ENCODE measurements at places on chromosomes 5 and 9.

GRCh38 chr9:20623748-20624124, 1.4 kb upstream of the MLLT3 start:
- H3K36me3 ChIP-seq, result peaks cover 5% of the 10 kb centered on the region
- no peak for DNase-seq
- H3K27ac ChIP-seq, result peak overlapping the region; percentile 80
- H3K4me1 ChIP-seq, result peaks cover 33% of the 10 kb centered on the region
- H3K27me3 ChIP-seq, result no peaks in the 10 kb centered on the region

DNA sequence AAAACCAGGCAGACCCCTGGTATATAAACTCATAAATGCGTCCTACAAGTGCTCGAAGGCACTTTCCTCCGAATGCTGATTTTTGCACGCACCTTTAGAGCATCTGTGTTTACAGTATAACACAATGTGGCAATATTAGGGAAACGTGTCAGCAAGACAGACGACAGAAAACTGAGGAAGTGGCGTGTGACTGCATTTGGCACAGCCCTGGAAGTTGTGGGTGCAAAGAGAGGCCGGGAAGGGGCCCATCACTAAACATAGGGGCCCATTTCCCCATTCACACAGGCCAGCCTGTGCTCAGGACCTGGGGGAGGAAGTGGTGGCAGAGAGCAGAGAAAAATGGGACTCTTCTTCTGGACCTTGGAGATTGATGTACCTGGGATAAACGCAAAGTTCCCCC, 48.2 kb downstream of the RASGEF1C start:
- no peak overlapping the region for H3K4me3 ChIP-seq
- no peak overlapping the region for H3K27ac ChIP-seq
- peaks cover 21% of the 10 kb centered on the region for H3K27me3 ChIP-seq
- no peaks in the 10 kb centered on the region for H3K4me1 ChIP-seq

GRCh38 chr5:15285901-15286583, 213.9 kb upstream of the FBXL7 start:
- DNase-seq, result no peak
- H3K4me3 ChIP-seq, result no peak overlapping the region
- H3K36me3 ChIP-seq, result no peaks in the 10 kb centered on the region
- H3K4me1 ChIP-seq, result peaks cover 14% of the 10 kb centered on the region
- peaks cover 4% of the 10 kb centered on the region for H3K27me3 ChIP-seq

- H3K27me3 ChIP-seq, result no peaks in the 10 kb centered on the region
- peak overlapping the region; percentile 97 for H3K27ac ChIP-seq
- peaks cover 4% of the 10 kb centered on the region for H3K36me3 ChIP-seq
- H3K4me1 ChIP-seq, result peaks cover 55% of the 10 kb centered on the region
- peak overlapping the region; percentile 95 for H3K4me3 ChIP-seq
Measured at GRCh38 chr5:159206818-159207217, 2.5 kb downstream of the RNF145 start.

- H3K4me3 ChIP-seq, result no peak overlapping the region
- DNase-seq, result no peak
- H3K27ac ChIP-seq, result no peak overlapping the region
- no peaks in the 10 kb centered on the region for H3K36me3 ChIP-seq
- no peaks in the 10 kb centered on the region for H3K4me1 ChIP-seq
Measured at GRCh38 chr9:3401221-3401954, 124.4 kb downstream of the RFX3 start.

DNA sequence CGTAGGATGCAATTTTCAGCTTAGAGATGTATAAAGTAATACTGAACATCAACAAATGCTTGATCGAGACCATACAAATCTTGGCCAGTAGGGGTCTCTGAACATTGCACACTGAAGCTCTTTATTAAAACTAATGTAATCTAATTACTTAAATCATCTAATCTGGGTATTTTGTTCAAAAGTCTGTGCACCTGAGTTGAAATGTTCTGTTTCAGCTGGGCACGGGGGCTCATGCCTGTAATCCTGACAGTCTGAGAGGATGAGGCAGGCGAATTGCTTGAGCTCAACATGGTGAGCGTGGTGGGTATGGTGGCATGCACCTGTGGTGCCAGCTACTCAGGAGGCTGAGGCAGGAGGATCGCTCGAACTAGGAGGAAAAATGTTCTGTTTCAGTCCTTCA, 41.0 kb downstream of the ESM1 start:
- no peak overlapping the region for H3K27ac ChIP-seq
- no peak overlapping the region for H3K4me3 ChIP-seq
- DNase-seq, result no peak

- no peaks in the 10 kb centered on the region for H3K27me3 ChIP-seq
- no peak for DNase-seq
- H3K36me3 ChIP-seq, result peaks cover 17% of the 10 kb centered on the region
- peak overlapping the region; percentile 4 for H3K27ac ChIP-seq
- H3K4me1 ChIP-seq, result peaks cover 11% of the 10 kb centered on the region
- no peak overlapping the region for H3K4me3 ChIP-seq
Measured at GRCh38 chr5:116320486-116320885, 235.7 kb downstream of the COMMD10 start.

GRCh38 chr5:157026789-157027424, 32.0 kb downstream of the HAVCR1 start:
- no peak overlapping the region for H3K27ac ChIP-seq
- no peak for DNase-seq
- H3K36me3 ChIP-seq, result no peaks in the 10 kb centered on the region
- peaks cover 4% of the 10 kb centered on the region for H3K27me3 ChIP-seq
- H3K4me1 ChIP-seq, result no peaks in the 10 kb centered on the region
- no peak overlapping the region for H3K4me3 ChIP-seq

DNA sequence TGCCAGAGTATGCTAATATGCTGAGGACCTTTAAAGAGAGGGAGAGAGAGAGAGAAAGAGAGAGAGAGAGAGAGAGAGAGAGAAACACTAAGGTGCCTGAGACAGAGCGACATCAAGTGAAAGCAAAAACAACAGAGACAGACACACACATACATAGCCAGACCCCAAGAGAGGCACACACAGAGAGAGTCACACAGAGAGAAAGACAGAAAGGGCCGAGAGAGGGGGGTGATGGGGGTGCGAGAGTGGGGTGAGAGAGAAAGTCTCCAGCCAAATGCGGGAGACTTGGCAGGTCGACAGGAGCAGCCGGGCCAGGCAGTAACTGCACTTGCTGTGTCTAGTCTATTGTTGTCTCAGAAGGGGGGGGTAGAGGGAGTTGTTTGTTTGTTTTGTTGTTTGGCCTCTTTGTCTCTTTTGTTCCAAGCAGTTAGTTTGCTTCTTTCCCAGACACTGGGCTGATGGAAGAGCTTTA, 30.1 kb upstream of the NFIB start:
- DNase-seq, result no peak
- no peak overlapping the region for H3K27ac ChIP-seq
- H3K4me1 ChIP-seq, result peaks cover 35% of the 10 kb centered on the region
- H3K27me3 ChIP-seq, result peaks cover 44% of the 10 kb centered on the region
- no peaks in the 10 kb centered on the region for H3K36me3 ChIP-seq

- H3K4me3 ChIP-seq, result no peak overlapping the region
- H3K27me3 ChIP-seq, result no peaks in the 10 kb centered on the region
- no peak for DNase-seq
- H3K27ac ChIP-seq, result no peak overlapping the region
Measured at GRCh38 chr9:136511670-136512592, 29.1 kb upstream of the SEC16A start.

- H3K36me3 ChIP-seq, result no peaks in the 10 kb centered on the region
- no peaks in the 10 kb centered on the region for H3K4me1 ChIP-seq
- H3K27ac ChIP-seq, result no peak overlapping the region
Measured at GRCh38 chr5:39262981-39263380, 43.6 kb upstream of the FYB1 start.

DNA sequence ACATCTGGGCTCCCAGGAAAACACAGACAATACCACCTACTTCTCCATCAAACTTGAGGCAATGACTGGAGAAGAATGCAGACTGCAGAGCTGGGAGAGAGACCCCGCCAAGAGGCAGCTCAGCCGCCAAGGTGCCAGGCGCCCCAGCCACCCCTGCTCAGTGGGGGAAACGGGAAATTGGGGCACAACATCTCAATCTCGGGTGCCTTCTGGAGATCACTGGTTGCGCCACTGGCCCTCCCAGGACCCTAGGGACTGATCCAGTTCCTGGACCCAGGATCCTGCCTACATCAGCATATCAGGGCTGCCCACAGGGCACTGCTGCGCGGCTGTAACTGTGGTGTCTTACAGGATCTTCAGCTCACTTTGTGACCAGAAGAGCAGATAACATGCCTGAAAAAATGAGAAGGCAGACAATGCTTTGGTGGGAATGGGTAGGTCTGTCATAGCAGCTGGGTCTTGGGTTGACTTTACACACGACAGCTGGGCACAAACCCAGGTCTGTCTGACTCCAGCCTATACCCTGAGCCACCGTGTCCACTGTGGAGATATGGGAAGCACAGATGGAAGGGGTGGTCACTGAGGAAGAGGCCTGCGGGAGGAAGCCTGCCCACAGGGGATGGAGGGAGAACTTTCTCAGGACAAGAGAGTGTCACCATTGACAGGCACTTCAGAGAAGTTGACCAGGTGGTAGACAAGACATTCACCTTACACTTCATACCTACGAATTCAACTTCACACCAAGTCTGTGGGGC, 135.2 kb upstream of the RAPGEF1 start:
- H3K27ac ChIP-seq, result no peak overlapping the region
- peaks cover 6% of the 10 kb centered on the region for H3K36me3 ChIP-seq
- no peaks in the 10 kb centered on the region for H3K27me3 ChIP-seq
- H3K4me1 ChIP-seq, result no peaks in the 10 kb centered on the region
- no peak for DNase-seq

DNA sequence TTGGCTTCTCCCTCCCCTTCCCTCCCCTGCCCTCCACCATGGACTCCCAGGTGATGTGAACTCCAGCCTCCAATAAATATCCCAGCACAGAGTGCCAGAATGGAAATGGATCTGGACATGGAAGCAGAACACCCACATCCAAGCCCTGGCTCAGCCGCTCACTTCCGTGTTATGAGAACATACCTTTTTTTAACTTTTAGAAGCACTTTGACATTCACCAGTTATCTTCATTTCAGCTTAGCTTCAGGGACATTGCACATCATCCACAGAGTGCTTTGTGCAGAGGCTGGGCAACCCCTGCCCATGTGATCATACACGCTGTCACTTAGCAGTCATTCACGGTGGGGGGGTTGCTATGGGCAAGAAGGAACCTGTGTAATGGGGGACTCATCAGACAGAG, 9.1 kb downstream of the AFAP1L1 start:
- DNase-seq, result no peak
- no peaks in the 10 kb centered on the region for H3K4me1 ChIP-seq
- no peak overlapping the region for H3K27ac ChIP-seq

DNA sequence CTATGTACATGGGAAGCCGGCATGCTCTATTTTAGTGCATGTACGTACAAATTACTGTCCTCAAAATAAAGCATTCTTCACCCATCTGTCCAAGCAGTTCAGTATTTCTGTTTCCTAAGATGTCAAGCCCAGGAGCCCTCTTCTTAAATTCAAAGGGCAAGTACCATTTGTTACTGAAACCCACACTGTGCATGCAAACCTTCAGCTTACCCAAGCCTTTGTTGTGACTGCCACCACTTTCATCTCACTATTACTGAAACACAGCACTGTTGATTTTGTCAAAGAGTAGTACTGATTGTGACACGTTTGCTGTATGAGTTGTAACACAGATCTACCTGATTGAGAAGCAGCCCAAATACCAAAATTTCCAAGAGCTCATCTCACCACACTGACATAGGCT, 390.4 kb upstream of the IZUMO3 start:
- no peaks in the 10 kb centered on the region for H3K4me1 ChIP-seq
- DNase-seq, result no peak
- no peak overlapping the region for H3K4me3 ChIP-seq

GRCh38 chr9:90898228-90898627, 96.6 kb downstream of the SYK start:
- H3K27ac ChIP-seq, result no peak overlapping the region
- H3K36me3 ChIP-seq, result no peaks in the 10 kb centered on the region
- no peak for DNase-seq
- peaks cover 9% of the 10 kb centered on the region for H3K27me3 ChIP-seq
- H3K4me3 ChIP-seq, result no peak overlapping the region

- peak overlapping the region; percentile 28 for H3K4me3 ChIP-seq
- no peaks in the 10 kb centered on the region for H3K36me3 ChIP-seq
- H3K4me1 ChIP-seq, result peaks cover 30% of the 10 kb centered on the region
- no peak for DNase-seq
Measured at GRCh38 chr9:109918339-109919163, 138.6 kb downstream of the PALM2AKAP2 start.

DNA sequence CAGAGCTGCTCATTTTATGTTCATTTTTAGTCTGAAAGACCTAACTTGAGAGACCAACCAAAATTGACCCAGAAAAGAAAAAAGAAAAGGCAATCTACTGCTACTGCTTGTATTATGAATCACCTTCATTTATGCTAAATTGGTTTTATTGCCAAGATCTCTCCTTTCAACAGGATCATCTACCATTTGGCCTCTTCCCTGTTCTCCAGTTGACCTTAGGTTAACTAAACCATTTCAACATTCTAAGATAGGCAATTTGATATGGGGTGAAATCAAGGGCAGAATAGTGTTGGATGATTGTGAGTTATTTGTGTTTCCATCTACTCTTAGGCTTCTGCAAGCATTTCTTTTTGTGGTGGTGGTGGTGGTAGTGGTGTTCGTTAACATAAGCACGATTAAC, 48.3 kb upstream of the POU4F3 start:
- peaks cover 9% of the 10 kb centered on the region for H3K36me3 ChIP-seq
- no peak for DNase-seq
- H3K27ac ChIP-seq, result no peak overlapping the region
- H3K27me3 ChIP-seq, result no peaks in the 10 kb centered on the region
- H3K4me3 ChIP-seq, result no peak overlapping the region

- H3K36me3 ChIP-seq, result no peaks in the 10 kb centered on the region
- H3K4me3 ChIP-seq, result no peak overlapping the region
- DNase-seq, result no peak
Measured at GRCh38 chr9:82791692-82792091, 271.2 kb downstream of the RASEF start.

DNA sequence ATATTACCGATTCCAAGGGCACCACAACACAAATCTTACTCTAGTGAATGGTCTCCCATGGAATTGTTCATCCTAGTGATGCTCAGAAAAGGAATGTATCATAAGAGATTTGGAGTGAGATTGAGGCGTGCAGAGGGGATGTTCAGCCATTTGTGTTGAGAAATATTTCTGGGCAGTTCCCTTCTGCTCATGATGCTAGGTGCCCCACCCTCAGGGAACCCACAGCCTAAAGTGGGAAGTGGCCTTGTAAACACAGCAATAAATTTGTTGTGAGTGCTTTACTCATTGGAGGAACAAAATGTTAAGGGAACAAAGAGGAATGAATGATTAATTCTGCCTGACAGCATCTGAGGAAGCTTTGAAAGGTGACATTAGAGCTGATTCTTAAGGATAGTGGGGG, 129.9 kb downstream of the TLE4 start:
- no peaks in the 10 kb centered on the region for H3K27me3 ChIP-seq
- H3K4me3 ChIP-seq, result no peak overlapping the region
- no peak for DNase-seq
- no peak overlapping the region for H3K27ac ChIP-seq
- peaks cover 8% of the 10 kb centered on the region for H3K4me1 ChIP-seq

Measured in osteocyte (in vitro differentiated cells).